ENCODE measurements at places on chromosomes 3 and 15.

GRCh38 chr3:28544236-28544635 lies 195.6 kb upstream of the AZI2 start:
- no peak for DNase-seq

DNA sequence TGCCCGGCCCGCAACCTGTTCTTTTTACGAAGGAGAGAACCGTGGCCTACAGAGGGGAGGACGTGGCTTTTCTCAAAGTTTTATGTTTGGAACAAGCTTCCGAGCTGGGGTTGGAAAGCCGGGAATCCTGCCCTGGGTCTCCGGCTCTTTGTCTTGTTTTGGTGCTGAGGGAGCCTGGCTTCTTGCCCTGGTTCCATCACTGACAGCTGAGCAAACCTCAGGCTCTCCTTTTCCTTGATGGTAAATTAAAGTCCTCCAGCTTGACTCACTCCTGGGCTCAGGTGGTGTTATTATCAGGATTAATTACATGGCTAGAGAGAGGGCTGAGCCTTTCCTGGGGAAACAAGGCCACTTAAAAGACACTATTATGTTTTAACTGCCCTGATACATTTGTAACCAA lies 289.5 kb upstream of the RGMA start:
- no peak for DNase-seq

- DNase-seq, result no peak
These were observed 416.4 kb upstream of the THRB start for GRCh38 chr3:24911076-24911475.

DNA sequence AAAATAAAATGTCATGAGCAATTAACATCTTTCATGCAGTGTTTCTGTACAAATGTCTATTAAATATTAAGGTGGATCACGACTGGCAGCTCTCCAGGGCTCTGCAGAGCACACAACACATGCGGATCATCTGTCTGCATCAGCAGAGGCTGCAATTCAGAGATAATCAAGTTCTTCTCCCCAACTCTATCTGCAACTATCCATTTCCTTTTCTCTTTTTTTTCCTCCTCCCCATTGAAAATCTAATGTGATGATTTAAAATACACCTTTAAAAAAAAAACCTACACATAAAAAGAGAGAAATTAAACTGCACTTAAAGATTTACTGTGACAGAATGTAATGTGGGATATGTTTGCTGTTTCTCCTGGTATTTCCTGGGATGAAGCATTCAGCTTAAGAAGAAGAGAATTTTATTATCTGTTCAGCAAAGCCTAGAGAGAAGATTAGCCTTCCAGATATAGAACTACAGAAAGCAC lies 352.6 kb upstream of the CCDC54 start:
- DNase-seq, result no peak

DNA sequence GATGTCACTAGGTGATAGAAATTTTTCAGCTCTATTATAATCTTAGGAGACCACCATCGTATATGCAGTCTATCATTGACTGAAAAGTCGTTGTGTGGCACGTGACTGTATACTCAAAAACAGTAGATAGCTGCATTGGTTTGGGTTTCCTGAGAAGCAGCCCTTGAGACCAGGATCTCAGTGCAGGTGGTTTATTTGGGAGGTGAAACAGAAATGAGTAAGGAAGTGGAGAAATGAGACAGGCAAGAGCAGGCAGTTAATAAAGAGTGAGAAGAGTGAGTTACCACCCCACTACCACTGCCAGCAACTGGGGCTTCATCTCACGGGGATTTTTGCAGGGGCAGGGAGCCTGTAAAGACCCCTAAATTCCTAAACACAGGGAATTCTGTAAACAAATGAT lies 221.0 kb downstream of the SHQ1 start:
- DNase-seq, result no peak

All from glomerular endothelial cell (primary cell).